NCI-H2081 (cell line): ENCODE measurements at places on chromosomes 4 and X.

DNA sequence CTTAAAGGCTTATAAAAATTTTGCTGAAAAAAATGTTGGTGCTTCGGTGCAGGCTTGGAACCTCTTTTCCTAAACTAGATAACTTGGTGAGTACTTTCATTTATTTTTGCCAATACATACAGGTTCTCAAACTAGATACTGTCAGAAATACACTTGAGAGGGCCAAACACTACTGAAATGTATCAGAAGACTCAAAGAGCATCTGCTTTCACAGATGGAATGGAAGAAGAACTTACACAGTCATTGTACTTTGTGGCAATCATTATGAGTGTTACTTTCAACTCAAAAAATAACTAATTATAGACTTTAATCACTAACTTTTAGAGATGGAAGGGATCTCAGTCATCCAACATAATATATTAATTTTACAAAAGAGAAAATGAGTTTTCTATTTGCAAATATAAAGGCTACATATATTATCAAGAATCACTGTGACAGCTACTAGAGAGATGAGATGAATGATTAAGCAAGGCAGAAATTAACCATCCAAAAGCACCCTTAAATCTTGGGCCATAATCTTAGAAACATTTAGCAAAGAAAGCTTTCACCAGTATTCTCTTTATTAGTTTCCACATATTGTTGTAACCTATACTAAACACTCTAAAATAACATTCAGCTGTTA, 1.0 kb downstream of the ENAM start:
- DNase-seq = no peak

- no peak for DNase-seq
These were observed 58.5 kb upstream of the CLCN4 start for GRCh38 chrX:10098270-10098713.

GRCh38 chrX:8870411-8870810, 69.2 kb upstream of the FAM9A start:
- no peak for DNase-seq

DNA sequence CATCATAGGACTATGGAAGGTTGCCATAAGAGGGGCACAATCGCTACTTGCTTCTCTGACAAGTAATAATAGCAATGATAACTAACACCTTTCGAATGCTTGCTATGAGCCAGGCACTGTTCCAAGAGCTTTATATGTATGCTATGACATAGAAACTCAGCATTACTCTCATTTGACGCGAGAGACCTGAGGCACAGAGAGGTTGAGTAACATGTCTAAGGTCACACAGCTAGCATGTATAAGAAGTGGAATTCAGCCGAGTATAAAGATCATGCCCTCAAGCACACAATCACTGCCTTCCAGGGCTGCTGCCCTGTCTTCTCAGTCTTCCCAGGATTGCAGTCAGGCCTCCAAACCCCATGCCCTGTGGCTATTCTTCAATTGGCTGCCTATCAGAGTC, 19.5 kb downstream of the PJA1 start:
- DNase-seq = no peak

GRCh38 chr4:184359888-184360287, 114.5 kb downstream of the IRF2 start:
- DNase-seq = no peak

- DNase-seq = no peak
These were observed 20.9 kb downstream of the NELFA start for GRCh38 chr4:1987721-1988326.

DNA sequence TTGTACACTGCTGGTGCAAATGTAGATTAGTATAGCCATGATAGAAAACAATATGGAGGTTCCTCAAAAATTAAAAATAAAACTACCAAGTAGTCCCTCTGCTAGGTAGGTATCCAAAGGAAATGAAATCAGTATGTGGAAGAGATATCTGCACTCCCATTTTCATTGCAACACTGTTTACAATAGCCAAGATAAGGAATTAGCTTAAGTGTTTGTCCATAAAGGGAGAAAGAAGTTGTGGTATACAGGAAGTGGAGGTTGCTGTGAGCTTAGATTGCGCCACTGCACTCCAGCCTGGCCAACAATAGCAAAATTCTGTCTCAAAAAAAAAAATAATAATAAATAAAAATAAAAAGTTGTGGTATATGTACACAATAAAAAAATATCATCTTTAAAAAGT, 325.0 kb upstream of the EMCN start:
- DNase-seq = no peak

DNA sequence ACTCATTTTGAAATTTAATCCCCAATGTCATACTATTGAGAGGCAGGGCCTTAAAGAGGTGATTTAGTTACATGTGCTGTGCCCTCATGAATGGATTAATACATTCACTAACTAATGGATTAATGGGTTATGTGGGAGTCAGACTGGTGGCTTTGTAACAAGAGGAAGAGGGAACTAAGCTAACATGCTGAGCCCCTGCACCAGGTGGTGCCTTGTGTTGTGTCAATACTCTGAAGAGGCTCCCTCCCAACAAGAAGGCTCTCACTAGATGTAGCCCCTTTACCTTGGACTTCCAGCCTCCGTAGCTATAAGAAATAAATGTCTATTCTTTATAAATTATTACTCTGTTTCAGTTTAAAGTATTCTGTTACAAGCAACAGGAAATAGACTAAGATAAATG, 411.9 kb upstream of the EMCN start:
- no peak for DNase-seq

- no peak for DNase-seq
These were observed 38.5 kb upstream of the PRSS48 start for GRCh38 chr4:151238477-151238876.

- DNase-seq = no peak
These were observed 81.1 kb downstream of the RBMX2 start for GRCh38 chrX:130482871-130483270.

GRCh38 chr4:55498051-55498450, 48.7 kb downstream of the CLOCK start:
- no peak for DNase-seq
